K562 (cell line): ENCODE measurements at places on chromosomes 12 and 14.

DNA sequence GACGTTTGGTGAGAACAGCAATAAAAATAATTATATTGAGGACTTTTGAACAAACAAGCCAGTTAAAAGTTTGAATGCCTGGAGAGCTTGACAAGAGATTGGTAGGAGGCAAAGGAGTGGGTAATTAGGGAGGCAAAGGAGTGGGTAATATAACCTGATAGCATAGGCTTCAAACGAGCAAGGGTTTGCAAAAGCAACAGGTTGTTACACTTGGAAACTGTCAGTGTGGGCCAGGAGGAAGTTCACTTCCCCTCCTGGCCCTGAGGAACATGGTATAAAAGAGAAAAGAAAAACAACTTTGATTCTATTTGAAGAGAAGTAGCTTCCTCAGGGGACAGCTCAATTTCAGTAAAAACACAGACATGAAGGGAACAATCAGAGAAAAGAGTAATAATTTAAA lies 121.7 kb downstream of the CCER1 start:
- no peak for DNase-seq

DNA sequence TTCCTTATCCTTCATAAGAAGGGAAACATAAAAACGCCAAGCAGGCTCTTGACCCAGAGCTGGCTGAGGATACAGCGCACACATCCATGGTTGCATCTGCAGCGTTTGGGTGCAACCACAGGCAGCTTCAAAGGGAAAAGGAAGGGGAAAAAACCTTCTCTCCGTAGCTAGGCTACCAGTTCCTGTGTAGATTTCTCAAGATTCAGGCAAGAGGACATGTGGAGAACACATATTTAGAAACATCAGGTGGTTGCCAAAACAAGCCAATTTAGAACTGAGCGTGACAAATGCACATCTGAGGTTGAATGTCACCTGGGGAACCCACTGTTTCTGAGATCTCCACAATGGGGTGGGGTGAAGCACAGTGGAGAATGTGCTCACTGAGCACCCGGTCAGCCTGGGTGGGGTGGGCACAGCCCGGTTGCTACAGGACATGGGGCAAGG lies 78.3 kb upstream of the BDKRB2 start:
- DNase-seq = no peak

- no peak for DNase-seq
Observed at GRCh38 chr14:64544607-64545312, 4.2 kb downstream of the HSPA2 start.

GRCh38 chr12:6778217-6778573 lies 5.9 kb downstream of the LAG3 start:
- DNase-seq = no peak
